ENCODE measurements at places on chromosomes 11 and 22.

GRCh38 chr11:132094598-132094997, 724.2 kb downstream of the NTM start:
- DNase-seq = no peak

DNA sequence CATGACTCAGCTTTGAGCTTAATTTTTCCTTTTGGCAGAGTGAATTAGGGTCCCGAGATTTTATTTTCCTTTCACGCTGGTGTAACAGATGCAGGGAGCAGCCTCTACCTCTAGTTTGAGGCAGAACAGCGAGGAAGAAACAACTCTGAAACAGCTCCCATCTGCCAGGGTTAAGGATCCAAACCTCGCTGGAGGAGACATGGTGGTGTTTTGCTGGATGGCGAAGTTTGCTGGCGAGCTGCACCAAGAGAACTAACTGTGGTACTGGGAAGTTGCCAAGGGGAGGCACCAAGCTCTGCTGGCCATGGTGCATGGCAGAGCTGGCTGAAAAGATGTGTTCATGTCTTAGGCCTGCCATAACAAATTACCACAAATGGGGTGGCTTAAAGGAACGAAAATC, 7.6 kb upstream of the ALKBH3 start:
- DNase-seq = no peak

DNA sequence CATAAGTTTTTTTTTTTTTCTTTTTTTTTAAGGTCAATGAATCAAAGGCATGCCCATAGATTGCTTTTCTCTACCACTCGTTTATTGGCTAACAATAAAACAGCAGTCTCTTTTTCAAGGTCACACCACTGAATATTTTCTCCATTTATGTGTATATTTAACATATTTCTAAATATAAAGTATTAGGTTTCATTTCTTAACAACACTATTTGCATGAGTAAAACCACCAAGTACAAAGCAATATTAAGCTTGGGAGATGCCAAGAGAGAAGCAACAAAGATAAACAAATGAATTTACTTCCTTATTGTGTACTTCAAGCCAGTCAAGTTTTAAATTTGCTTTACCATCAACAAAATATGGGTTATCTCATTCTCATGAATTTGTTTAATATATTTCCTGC, 708.9 kb upstream of the CCDC179 start:
- no peak for DNase-seq

- DNase-seq = no peak
These were observed 32.3 kb downstream of the ARVCF start for GRCh38 chr22:19984201-19984753.

DNA sequence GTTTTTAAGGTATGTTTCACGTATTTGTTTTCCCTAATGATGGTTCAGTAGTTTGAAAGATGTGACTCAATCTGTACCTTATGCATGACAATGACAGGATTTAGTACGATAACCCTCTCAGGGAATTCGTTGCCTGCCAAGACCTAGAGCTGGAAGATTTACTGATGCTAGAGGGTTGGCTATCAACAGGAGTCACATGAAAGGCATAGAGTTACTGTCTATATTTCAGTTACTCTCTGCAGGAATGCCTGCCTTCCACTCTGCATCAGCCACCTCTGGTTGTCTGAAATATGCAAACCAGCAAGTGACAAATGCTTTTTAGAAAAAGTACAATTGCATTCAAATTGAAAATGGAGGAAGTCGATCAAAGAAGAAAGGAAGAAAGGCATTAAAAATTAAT, 276.3 kb upstream of the RAG2 start:
- no peak for DNase-seq

DNA sequence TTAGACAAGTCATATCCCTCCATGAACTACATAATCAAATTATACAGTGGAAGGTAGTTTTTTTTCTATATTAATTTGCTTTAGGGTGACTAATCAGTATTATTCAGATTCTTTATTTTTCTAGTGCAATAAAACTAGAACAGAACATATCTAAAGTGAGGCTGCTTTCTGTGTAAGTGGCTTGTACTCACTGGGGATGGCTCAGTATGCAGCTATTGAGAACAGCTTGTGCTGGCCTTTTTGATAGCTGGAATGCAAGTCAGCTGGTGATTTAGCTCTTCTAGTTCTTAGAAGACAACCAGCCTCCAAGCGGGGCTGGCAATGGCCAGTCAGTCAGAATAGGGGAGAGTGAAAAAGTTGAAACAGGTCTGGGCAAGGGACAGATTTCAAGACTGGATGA, 119.4 kb downstream of the BLID start:
- no peak for DNase-seq

DNA sequence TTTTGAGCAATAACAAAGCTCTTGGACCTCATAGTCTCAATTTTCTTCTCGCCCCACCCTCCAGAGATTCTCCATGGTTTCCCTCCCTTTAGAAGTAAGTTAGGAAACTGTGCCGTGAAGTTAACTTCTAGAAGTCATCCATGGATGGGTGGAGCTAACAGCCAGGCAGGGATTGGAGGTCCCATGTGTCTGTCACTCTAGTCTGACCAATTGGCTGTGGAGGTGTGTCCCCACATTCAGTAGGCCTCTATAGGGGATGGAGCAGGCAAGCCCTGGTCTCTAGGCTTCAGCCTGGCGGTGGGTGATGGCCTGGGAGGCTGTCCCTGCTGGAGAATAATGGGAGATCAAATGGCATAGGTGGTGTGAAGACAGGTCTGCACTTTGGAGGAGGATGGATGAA, 50.7 kb downstream of the TP53I11 start:
- no peak for DNase-seq

DNA sequence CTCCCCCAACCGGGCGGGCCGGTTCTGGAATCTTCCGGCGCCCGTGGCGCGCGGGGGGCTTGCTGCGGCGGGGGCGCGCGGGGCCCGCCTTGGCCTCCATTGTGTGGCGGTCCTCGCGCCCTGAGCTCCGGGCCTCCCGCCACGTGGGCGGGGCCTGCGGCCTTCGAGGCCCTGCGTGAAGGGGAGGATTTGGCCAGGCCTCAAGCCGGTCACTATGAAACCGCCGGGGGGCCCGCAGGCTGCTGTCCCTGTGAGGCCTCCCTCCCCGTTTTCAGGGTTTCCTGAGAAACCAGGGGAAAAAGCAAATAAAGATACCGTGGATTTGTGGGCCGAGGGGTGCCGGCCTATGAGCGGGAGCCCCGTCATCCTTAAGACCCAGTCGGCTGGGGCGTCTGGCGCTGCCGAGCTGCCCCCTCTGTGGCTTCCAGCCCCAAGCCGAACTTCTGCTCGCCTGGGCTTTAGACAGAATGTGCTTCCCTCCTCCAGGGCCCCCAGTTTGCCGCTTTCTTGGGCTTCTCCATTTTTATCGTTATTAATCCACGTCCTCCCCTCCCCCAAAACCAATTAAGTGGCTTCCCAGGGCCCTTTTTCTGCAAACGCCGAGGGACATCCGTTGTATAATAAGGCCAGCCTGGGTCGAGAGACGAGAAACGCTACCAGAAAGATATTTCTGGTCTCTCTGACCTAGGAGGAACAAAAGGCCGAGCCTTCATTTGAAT, 602 bp downstream of the EWSR1 start:
- DNase-seq = no peak

DNA sequence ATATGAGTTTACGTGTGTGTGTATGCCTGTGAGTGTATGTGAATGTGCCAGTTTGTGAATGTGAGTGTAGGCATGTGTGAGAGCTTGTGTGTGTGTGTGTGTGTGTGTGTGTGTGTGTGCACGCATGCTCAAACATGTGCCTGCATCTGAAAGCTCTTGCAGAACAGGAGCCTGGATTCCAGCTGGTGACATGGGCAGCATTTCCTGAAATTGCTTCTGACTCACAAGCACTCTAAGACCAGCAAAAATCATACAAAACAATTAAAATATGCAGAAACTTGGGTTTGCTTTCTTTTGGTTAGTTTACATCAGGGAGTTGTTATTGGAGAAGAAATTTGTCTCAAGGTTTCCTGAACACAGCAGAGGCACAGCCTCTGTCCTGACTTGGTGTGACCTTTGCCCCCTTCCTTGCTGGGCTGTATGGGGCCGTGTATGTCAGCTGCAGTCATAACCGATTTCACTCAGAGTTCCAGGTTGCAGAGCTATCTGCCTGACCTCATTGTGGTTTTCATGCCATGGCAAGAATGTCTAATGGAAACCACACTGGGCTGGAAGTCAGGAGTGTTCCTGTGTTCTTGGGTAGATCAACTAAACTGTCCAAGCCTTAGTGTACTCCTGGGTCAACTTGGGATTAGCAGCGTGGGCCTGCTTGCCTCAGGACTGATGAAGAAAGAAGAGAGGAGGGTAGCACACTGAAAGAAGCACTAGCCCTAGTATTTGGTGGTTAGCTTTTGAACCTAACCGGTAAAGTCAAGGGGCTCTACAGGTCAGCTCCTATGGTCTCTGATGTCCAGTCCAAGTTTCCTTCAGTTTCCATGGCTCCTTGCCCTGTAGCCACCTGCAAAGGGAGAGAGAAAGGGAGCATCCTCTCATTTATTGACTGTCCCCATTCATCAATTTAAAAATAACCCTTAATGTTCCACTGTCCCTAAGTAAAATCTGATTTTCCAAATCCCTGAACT, 143.7 kb downstream of the SNX19 start:
- no peak for DNase-seq

GRCh38 chr11:65288706-65289536, 25.7 kb upstream of the CDC42EP2 start:
- no peak for DNase-seq

- no peak for DNase-seq
These were observed 7.8 kb downstream of the BIRC3 start for GRCh38 chr11:102325088-102325487.

GRCh38 chr11:58647141-58647699, 24.8 kb downstream of the CNTF start:
- no peak for DNase-seq

GRCh38 chr11:68927280-68928135, 23.8 kb downstream of the IGHMBP2 start:
- no peak for DNase-seq

DNA sequence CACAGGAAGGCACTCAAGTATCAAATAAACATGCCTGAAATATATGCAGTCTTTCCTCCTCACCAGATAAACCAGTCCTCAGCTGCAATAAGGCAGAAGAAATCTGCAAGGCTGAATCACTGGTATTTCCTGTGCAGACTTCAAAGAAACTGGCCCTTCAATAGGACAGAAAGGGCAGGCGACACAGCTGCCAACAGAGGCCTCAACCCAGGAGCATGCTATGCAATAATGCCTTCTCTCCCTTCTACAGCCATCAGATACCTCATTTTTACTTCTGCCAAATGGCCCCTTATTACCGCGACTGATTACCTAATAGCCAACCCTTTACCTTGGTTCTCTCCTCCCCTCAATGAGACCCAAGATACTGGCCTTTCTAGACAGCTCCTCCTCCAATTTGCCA, 8.0 kb downstream of the NUMA1 start:
- DNase-seq = no peak

DNA sequence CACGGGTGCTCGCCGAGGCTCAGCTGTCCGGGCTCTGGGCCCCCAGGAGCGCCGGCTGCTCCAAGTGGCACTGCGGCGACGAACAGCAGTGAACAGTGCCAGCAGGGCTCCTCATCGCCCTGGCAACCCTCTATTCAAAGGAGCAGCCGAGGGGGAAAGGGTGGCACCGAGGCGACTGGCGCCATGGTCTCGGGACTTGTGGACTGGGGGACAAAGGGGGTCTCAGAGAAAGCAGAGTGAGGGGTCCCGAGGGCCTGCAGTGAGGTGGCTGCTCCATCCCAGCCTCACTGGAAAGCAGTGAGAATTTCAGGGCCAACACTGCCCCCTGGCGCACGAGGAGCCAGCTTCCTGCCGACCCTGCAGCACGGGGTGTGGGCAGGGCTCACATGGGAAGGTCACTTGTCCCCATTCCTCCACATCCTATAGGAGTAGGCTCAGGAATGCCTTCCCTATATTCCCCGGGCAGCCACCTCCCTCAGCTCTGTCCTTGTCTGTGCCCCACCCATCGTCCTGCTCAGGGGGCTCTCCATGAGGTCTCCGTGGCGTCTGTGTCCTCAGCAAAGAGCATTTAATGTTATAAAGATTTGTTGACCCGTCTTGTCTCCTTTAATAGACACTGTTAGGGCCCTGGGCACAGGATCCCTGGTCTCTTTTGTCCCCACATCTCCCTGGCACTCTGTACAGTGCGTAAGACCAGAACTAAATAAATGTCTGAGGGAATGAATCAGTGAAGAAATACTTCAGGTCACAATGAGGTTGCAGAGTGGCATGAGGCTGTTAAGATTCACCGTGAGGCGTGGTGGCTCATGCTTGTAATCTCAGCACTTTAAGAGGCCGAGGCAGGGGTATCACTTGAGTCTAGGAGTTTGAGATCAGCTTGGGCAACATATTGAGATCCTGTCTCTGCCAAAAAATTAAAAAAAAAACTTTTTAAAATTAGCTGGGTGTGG, 26.4 kb downstream of the LRFN4 start:
- no peak for DNase-seq

DNA sequence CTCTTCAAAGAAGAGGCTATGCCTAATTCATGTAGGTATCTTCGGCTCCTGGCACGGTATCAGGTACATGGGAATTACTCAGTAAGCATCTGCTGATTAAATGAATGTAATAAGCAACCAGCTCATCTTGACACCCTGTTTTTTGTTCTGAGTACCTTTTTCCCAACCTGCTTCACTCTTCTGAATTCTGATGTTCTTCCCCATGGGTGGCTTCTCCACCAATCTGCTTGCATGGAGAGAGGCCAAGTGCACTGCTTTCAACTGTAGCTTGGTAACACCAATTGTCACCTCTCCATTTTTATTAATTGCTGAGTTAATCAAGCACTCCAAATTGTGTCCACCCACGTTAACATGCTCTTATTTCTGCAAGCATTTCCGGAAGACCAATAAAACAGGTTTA, 40.5 kb downstream of the LARGE1 start:
- DNase-seq = no peak

- DNase-seq = no peak
These were observed 25.3 kb upstream of the TBCEL start for GRCh38 chr11:120998581-120998980.
